Fibroblast of skin of left biceps (primary cell): ENCODE measurements at places on chromosomes 16 and 17.

DNA sequence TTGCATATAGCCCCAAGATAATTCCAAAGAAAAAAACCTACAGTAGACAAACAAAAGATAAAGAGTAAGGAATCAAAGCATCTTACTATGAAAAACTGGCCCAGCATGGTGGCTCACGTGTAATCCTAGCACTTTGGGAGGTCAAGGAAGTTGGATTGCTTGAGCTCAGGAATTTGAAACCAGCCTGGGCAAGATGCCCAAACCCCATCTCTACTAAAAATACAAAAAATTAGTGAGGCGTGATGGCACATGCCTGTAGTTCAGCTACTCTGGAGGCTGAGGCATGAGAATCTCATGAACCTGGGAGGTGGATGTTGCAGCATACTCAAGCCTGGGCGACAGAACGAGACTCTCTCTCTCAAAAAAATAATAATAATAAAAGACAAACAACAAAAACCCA lies 764.7 kb upstream of the KIF2B start:
- DNase-seq, result no peak

DNA sequence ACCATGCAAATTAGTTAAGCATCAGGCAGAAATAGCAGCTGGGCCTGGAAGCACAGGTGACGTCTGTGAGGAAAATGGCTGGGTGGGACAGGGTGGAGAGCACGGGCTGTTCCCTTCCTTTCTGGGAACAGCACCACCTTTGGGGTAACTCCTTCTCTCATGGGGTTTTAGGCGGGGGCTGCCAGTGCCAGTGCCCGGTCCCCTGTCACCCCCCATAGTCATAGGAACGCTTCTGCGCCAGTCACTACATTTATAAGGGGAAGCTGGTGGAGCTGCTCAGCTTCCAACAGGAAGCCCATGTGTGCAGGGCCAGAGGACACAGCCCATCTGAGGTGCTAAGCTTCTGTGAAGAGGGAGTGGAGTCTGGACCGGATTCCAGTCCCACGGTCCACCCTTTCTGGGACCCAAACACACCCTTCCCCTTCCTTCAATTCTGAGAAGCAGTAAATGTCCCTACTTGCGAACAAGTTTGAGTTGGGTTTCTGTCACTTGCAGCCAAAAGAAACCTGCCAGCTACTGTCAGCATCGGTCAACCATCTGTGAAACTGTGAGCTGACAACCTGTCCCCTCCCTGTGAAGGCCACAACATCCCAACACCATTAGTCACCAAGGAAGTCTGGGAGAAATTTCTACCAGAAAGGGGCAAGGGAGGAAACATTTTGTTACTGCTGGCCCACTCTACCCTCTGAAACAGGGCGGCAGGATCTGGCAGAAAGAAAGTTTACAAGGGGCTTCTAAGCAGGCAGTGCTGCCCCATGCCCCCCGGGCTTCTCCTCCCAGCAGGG lies 86.0 kb upstream of the AMZ2 start:
- no peak for DNase-seq

- no peak for DNase-seq
Measured at GRCh38 chr16:27499659-27500055, 50.1 kb downstream of the GTF3C1 start.

DNA sequence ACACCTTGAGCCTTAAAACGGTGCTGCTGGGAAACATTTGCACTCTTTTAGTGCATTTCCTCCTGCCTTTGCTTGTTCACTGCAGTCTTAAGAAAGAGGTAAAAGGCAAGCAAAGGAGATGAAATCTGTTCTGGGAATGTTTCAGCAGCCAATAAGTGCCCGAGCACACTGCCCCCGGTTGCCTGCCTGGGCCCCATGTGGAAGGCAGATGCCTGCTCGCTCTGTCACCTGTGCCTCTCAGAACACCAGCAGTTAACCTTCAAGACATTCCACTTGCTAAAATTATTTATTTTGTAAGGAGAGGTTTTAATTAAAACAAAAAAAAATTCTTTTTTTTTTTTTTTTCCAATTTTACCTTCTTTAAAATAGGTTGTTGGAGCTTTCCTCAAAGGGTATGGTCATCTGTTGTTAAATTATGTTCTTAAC lies 4.4 kb downstream of the SOX9 start:
- DNase-seq, result no peak

DNA sequence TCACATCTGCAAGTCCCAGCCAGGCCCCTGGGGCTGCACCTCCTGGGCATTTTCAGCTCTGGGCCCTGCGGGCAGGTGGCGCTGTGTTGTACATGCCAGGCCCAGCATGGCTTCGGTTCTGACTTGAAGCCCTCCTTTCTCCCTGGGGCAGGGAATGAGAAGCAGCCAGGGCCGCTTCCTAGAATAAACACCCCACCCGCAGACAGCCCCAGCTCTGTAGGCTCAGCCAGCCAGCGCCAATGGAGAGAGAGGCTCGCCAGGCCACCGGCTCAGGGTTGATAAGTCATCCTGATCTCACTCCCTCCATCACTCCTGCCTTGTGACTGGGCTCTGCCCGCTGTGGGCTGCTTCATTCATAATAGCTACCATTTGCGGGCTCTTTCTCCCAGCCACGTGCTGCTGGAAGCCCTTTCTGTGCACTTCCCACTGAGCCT lies 6.0 kb upstream of the GLIS2 start:
- no peak for DNase-seq

GRCh38 chr16:17607075-17607509 lies 136.3 kb upstream of the XYLT1 start:
- no peak for DNase-seq

GRCh38 chr17:15779119-15779518 lies 47.0 kb downstream of the TBC1D26 start:
- DNase-seq, result no peak

DNA sequence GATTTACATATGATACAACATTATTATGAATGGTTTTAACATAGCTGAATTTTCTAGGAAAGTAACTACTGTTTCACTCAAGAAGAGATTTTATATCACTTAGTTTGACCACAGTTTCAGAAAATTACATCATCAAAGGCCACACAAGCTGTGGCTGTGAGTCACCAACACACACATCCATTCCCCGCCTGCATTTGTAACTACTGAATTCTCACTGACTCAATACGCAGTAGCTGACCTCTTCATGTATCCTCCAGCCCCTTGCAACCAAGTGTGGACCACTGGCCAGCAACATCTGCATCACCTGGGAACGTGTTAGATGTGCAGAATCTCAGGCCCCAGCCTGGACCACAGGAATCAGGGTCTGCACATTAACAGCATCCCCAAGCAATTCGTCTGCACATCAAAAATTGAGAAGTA lies 197.6 kb downstream of the XYLT1 start:
- DNase-seq, result peak; percentile 78

- DNase-seq, result no peak
Measured at GRCh38 chr17:78307887-78308638, 51.8 kb downstream of the SOCS3 start.

DNA sequence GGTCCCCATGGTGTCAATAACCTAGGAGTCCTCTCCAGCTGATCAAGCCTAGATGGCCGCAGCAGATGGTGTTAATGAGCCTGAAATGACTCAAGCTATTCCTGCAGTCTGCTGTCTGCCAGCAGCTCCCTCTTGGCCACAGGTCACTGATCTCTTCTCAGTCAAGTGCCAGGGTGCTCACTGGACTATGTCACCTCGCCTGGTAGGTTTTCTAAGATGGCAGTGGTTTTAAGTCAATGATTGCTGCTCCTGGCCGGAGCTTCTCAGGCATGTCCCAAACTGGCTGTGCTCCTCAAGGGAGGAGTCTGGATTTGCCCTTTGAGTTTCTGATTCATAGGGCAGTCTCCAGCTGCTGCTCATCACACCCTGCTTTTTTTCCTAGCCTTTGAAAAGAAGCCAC lies 58.6 kb upstream of the SHISA6 start:
- DNase-seq, result no peak

DNA sequence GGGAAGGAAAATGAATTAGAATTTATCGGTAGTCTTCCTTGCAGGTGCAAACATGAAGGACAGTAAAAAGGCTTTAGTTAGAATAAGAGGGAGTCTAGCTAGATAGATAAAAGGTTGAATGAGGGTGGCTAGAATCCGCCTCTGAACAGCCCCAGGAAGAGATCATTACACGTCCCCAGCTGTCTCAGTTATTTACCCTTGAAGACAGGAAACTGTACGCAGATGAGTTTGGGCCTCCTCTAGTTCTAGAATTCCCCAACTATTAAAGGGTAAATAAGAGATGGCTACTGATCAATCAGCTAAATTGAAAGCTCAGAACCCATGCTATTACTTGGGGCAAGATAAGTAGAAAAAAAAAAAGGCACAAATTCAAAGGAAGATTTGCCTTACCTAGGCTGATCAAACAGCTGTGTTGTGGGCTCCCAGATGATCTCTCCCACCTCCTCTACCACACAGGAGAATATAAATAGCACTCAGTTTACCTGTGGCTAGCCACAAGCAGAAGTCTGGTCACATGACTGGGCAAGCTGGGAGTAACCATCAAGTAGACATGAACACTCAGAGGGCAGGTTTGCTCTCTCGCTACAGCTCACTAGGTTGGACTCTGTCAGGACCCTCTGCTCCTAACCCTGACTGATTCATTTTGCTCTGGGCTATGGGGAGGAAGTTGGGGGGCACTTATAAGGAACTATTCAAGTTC lies 17.0 kb downstream of the FAM117A start:
- no peak for DNase-seq
